ENCODE measurements at places on chromosomes 3 and 15.
A peak's percentile ranks its signal among the peaks of the same experiment; 100 is the strongest.

DNA sequence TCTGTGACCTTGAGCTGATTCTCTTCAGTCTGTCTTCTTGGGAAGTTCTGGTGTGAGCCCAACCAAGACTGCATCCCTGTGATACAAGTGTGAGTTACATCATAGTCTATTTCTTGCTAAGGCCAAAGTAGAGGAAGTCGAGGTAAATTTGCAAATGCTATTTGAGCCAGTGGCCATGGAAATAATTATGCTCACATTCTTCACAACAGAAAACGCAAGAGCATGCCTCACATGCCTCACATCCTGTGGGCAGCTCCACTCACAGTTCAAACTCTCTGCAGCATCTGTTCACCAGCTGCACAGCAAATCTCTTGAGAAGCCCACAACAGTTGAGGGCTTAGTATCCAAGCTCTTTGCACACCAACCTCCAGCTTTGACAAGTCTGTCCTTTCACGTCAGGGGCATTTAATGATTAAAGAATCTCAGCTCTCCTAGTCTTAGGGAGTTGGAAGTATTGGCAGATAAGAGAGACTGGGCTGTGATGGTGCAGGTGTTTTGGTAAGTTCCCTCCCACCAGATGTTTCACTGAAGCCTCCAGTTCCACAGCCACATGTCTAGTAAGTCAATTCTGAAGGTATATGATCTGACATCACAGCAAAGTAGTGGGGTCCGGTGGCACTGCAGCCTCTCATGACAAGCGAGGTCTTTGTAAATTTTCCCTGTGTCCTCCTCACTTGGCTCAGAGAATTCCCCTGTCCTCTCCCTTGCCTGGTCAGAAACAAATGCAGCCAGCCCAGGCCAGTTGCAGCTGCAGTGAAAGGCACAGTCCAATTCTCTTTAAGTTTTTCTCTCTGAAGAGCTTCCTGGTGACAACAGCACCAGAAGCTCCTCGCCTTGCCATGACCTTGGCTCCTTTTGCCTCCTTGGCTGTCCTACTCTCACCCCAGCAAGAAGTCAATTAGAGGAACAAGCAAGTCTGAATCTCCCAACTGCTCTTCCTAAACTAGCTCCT, 166.1 kb downstream of the SSR3 start:
- no peak for DNase-seq

DNA sequence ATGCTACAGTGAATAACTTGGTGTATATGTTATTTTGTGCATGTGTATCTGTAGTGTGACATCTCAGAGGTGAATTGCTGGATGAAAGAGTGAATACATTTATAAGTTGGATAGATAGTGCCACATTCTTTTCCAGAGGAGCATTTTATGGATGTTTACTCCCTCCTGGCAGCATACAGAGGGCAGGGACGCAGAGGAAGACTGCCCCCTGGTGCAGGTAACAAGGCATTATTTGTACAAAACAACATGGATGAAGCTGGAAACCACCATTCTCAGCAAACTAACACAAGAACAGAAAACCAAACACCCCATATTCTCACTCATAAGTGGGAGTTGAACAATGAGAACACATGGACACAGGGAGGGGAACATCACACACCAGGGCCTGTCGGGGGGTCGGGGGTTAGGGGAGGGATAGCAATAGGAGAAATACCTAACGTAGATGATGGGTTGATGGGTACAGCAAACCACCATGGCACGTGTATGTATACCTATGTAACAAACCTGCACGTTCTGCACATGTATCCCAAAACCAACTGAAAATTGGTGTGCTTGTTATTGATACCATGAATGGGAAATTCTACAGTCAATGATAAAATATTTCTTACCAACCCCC, 57.9 kb upstream of the CTXND1 start:
- DNase-seq = no peak

- DNase-seq = no peak
Observed at GRCh38 chr3:70561796-70562195, 249.4 kb upstream of the MDFIC2 start.

- no peak for DNase-seq
Observed at GRCh38 chr15:60633426-60633968, 154.6 kb upstream of the ICE2 start.

- no peak for DNase-seq
Observed at GRCh38 chr15:40918799-40919392, 10.2 kb upstream of the DLL4 start.

GRCh38 chr15:28132524-28133275, 33.6 kb upstream of the OCA2 start:
- DNase-seq = no peak

DNA sequence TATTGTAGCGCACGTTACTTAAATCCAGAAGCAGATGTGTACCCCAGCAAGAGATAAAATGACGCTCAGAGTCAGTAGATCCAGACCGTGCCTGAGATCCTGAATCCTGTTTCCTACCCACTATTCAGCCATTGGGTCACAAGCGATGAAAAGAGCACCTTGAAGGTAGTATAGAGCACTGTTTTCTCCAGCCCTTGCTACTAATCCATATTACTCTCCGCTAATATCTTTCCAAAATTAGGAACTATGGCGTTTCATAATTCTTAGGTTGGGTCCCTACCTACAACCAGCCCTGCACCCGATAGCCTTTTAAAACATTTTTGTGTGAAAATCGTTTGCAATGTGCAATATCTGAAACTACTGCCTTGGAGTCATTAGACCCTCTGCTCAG, 596 bp downstream of the BTD start:
- no peak for DNase-seq

DNA sequence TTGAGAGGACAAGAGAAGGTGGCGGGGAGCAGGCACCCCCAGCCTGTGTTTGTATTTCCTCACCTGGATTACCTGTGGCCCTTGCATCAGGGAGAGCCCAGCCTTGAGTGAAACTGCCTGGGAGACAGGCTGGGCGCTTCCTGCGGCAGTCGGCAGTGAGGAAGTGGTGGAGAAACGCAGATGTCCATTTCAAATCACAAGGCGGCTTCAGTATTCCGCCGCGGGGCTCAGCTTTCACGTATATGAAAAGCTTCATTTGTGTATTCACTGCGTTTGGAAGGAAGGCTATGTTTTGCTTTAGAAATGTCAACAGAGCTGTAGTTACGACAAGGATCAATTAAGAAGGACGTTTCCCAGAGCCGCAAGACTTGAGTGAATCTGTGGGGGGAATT, 167.4 kb upstream of the CTDSPL start:
- no peak for DNase-seq

GRCh38 chr15:70078578-70079417, 18.9 kb downstream of the TLE3 start:
- DNase-seq = no peak

- DNase-seq = no peak
Observed at GRCh38 chr15:90351479-90352106, 491 bp upstream of the ZNF774 start.

- peak; percentile 61 for DNase-seq
Observed at GRCh38 chr3:188468662-188469061, 314.7 kb downstream of the LPP start.

DNA sequence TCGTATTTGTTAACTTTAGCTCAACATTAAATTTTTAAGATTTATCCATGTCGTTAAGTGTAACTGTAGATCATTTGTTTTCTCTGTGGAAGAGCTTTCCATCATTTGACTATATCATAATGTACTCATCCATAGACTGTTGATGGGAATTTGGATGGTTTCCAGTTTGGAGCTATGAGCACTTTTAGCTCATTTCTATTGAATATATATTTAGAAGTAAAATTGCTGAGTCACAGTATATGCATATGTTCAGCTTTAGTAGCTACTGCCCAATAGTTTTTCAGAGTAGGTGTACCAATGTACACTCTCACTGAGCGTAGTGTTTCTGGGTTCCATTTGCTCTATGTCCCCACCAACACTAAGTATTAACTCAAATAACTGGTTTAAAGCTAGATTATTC, 263.0 kb downstream of the ULK4 start:
- no peak for DNase-seq

- no peak for DNase-seq
Observed at GRCh38 chr3:128532012-128532983, 39.3 kb upstream of the GATA2 start.

GRCh38 chr3:95037927-95038326, 975.1 kb downstream of the NSUN3 start:
- DNase-seq = no peak

GRCh38 chr15:72845981-72846383, 62.4 kb upstream of the ADPGK start:
- no peak for DNase-seq

- no peak for DNase-seq
Observed at GRCh38 chr15:99987701-99988100, 254.5 kb upstream of the LYSMD4 start.

- DNase-seq = no peak
Observed at GRCh38 chr3:157493627-157494550, 9.3 kb downstream of the VEPH1 start.

All from right lobe of liver (tissue), 6 donors.